ENCODE measurements at places on chromosomes 5 and 9.

DNA sequence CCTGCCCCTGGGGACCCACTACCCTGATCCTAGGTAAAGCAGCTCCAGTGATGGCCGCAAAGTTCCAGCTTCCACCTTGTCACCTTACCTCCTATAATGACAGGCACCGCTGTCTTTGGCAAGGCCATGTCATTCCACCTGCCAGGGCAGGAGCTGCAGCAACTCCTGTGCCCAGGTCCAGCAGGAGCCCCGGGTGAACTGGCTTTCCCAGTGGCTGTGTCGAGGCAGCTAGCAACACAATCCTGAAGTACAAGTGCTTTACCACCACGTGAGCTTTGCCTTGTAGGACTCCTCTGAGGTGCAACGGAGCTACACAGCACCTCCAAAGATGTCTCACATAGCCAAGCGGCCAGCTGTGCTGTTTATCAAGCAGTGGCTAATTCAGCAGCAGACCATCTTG lies 20.7 kb upstream of the MGAT1 start:
- DNase-seq: no peak

DNA sequence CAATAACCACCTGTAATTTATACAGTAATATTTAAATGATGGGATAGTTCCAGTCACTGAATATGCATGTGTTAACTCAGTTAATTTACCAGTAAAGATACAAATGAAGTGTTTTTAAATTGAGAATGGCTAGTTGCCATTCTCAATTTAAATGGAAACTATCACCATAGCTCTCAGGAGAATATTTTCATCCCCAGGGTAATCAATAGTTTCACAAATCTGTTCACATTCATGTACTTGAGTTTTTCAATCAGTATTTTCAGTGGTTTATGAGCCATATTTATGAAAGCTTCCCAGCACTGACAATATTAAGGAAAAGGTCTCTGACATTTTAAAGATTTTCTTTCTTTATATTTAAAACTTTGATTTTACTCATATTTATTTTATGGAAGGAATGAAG lies 439.3 kb downstream of the MAT2B start:
- no peak for DNase-seq

DNA sequence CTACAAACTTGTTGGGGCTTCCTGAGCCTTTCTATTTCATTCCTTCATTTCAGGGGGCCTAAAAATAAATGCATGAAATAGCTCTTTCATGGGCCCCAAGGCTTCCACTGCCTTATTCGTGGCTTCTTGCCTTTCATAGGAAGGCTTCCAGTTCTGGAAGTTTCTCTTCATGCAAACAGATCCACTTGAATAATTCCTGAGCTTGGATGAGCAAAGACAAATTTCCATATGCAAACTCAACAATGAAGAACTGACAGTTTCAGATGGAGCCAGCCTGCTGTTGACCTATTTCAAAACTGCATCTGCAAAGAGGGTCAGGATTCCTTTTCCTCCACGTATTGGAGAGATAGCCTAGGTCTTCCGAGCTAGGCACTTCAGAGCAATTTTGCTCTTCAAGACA lies 142.1 kb downstream of the MLLT3 start:
- DNase-seq: no peak

GRCh38 chr9:81540142-81540710 lies 149.1 kb downstream of the TLE1 start:
- DNase-seq: no peak

- no peak for DNase-seq
These were observed 137.4 kb upstream of the PRR16 start for GRCh38 chr5:120326651-120327050.

GRCh38 chr9:121453232-121453892 lies 46.3 kb downstream of the GGTA1 start:
- no peak for DNase-seq

- DNase-seq: no peak
These were observed 31.0 kb downstream of the HMHB1 start for GRCh38 chr5:143842920-143843319.

DNA sequence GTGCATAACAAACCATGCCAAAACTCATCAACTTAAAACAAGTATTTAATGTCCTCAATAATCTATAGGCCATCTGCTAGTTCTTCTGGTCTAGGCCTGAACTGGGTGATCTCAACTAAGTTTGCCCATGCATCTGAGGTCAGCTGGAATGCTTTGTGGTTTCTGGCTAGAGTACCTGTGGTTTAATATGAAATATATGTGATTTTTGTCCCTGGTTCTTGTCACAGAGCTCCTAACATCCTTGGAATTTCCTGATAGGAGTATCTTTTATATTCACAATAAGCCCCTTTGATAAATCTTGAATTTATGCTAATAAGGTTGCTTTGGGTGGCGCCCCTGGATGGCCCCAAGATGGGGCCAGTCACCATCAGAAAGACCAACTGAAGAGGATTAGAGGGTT lies 535.9 kb downstream of the DNAH5 start:
- no peak for DNase-seq

- DNase-seq: no peak
These were observed 120.1 kb upstream of the SLC30A5 start for GRCh38 chr5:68973696-68974095.

DNA sequence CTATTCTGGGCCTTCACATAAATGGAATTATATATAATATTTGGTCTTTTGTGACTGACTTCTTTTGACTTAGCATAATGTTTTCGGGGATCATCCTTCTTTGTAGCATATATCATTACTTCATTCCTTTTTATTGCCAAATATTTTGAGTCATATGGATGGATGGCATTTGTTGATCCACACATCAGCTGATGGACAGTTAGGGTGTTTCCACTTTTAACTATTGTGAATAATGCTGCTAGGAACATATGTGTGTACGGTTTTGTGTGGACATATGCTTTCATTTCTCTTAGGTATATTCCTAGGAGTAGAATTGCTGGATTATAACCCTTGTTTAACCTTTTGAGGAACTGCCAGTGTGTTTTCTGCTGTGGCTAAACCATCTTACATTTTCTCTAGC lies 249.6 kb downstream of the FANCC start:
- DNase-seq: no peak

- DNase-seq: no peak
These were observed 52.1 kb downstream of the NSG2 start for GRCh38 chr5:174097486-174098185.

- DNase-seq: no peak
These were observed 545 bp upstream of the CTSV start for GRCh38 chr9:97039514-97039860.

DNA sequence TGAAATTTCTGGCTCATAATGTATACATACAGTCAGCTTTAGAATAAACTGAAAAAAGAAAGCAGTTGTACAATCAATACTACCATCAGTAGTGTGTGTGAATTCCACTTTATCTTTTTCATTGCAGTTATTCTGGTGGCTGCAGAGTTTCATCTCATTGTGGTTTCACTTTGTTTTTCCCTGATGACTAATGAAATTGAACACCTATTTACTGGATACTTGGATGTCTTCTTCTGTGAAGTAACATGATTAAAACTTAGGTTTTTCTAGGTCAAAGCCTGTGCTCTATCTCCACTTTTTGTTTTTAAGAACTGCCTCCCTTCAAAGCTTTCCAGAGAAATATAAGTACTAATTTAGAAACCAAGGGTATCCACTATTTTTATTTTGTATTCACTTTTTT lies 174.3 kb downstream of the TRPM3 start:
- DNase-seq: no peak
